Large intestine (tissue), 12 donors: ENCODE measurements at places on chromosomes 13 and 19. TPM values are rescaled to one million over a fixed set of nuclear protein-coding genes. Genes with fewer than 3 reads are reported as not detected.

GRCh38 chr19:50257141-50257540 lies 53.7 kb downstream of the MYH14 start:
- no peak for DNase-seq

The ADM5 gene
- polyA plus RNA-seq = 1.4 TPM

GRCh38 chr19:4456476-4456842 lies 1.1 kb downstream of the UBXN6 start:
- DNase-seq = peak; percentile 48

DNA sequence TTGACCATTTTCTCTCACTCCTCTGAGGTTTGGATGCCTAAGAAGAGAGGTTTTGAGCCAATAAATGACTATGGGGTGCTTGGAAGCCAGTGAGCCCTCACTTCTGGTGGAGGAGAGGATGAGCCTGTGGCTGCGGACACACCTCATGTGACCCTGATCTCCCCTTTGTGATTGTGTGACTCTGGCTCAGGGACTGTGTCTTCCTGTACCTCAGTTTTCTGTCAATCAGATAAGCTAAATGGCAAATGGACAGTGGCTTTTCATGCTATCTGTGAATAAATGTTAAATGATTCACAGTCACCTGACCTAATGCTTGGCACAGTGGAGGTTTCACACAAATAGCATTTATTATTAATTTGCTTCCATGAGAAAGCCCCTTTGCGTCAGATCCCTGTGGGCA lies 2.7 kb downstream of the PSG8 start:
- DNase-seq = no peak

The RAP2A gene
- polyA plus RNA-seq = 19.5 TPM

The ZNF260 gene
- polyA plus RNA-seq = 16.1 TPM

The ISYNA1 gene
- polyA plus RNA-seq = 64.4 TPM

GRCh38 chr19:45670670-45671453 lies 2.8 kb downstream of the GIPR start:
- peak; percentile 55 for DNase-seq

DNA sequence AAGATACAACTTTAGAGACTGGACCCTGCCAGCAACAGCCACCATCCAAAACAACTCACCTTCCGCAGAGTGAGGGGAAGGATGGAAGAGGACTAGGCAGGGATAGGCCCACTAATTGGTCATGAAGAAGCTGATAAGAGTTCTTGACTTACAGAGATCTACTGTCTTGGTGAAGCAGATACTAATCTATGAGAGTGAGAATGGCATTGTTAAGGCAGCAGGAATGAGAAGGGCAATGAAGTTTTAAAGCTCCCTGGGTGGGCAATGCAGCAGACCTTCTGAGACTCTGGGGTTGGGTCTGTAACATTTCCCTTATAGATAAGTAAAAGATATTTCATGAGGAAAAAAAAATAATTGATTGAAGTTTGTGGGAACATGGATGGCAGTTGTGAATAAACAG lies 63.7 kb downstream of the KLF12 start:
- no peak for DNase-seq

DNA sequence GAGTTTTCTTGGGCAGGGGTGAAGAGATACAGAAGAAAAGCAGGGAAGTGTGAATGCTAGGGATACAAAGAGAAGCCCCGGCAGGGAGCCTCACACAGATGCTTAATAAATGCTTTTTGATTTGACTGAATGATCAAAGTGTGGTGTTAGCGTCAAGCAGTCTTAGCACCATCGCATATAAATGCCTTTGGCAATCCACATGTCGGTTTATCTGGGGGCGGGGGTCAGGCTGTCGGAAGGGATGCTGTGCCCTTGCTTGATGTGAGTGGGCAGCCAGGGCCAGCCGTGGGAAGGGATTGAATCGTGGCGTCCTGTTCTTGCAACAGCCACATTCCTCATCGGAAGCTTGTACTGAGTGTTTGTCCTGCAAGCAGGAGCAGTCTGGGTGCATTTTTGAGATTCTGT lies 173.1 kb downstream of the LACC1 start:
- no peak for DNase-seq

DNA sequence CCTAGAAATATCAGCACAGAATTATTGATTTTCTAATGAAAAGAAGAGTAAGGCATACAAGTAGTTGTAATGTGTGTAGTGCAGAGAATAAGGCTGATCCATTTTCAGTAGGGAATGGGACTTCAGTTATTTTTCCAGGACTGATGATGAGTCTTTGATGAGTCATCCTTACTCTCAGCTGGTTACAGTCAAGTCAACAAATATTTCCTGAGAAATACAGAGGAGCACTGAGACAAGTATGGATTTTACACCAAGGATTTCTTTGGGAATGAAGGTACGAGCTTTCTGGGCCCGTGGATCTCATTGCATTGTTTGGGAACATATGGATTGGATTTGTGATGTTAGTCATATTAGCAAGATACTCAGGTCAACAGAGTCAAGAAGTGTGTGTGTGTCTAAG lies 502.7 kb downstream of the FGF9 start:
- DNase-seq = no peak

DNA sequence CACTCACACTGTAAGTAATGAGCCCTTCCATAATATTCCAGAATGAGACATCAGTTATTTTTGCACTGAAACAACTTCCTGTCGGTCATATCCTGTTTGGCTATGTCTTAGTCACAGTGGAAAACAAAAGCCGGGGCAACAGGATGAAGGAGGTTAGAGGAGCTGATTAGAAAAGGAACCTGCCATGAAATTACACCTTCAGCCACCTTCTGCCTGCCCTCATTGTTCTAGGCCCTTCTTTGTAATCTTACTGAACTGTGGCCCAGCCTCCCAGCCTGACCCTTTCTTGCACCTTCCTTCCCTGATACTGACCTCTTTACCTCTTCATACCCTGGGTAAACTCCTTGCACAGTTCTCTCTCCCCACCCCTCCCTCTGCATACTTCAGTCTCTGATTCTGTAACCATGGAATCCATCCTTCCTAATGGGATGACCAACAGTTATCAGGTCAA lies 67.3 kb downstream of the DOCK9 start:
- DNase-seq = no peak

DNA sequence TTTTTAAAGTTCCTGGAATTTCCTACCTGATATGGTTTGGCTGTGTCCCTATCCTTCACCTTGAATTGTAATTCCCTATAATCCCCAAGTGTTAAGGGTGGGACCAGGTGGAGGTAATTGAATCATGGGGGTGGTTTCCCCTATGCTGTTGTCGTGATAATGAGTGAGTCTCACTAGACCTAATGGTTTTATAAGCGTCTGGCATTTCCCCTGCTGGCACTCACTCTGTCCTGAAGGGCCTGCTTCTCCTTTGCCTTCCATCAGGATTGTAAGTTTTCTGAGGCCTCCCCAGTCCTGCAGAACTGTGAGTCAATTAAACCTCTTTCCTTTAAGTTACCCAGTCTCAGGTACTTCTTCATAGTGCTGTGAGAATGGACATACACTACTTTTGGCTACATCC lies 298.7 kb downstream of the HS6ST3 start:
- no peak for DNase-seq

DNA sequence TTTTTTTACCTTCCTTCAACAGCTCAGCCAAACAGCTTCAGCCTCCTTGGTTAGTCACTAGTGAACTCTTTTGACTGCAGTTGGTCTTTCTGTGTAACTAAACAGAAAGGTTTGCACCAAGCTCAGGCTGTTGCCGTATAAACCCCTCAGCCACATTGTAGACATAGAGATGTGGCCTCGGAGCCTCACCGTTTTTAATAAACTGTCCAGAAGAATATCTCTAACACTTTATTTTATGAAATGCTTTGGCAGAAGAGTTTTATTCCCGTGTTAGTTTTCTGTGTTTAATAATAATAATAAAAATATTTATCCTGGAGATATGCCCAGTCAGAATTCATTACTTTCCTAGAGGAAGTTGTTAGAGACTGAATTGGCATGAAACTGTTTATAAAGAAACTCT lies 171.7 kb upstream of the MAB21L1 start:
- DNase-seq = no peak

The TMPRSS9 gene
- 1.9 TPM for polyA plus RNA-seq

The GARRE1 gene
- polyA plus RNA-seq = 22.5 TPM

DNA sequence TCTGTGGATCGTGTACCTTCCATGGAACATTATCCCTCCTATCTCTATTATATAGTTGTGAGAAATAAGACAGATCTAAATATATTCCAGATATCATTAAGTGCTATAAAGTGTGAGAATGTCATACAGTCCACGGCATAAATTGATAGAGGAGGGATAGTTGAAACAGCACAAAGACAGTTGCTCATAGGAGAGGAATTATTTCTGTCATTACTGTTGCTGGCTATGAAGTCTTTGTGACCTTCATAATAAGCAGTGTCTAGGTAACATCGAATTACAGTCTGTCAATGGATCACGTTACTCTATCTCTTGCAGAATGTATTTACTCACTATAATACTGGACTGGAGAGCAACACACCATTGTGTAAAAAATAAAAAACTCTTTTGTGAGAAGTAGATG lies 671.5 kb upstream of the PCDH20 start:
- DNase-seq = no peak

- DNase-seq = no peak
These were observed 42.9 kb upstream of the RAP2A start for GRCh38 chr13:97390941-97391600.

GRCh38 chr13:72504131-72504841 lies 223.1 kb downstream of the MZT1 start:
- no peak for DNase-seq

The BRCA2 gene
- 3.4 TPM for polyA plus RNA-seq

DNA sequence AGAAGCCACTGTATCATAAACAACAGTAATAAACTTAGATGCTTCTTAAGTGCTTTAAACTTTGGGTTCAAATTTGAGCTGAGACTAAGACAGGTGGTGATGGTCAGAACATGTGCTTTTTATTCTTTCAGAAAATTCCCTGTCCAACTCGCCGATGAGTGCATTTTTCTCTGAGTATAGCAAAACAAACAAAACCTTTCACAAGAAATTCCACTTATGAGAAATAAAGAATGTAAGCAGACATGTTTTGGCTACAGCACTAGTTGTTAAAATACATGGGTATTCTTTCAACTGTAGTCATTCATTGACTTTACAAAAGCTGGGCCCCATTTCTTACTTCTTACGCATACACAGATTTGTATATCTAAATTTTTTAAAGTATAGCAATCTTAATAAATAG lies 125.6 kb downstream of the SPRY2 start:
- no peak for DNase-seq

The TMEM161A gene
- 29.0 TPM for polyA plus RNA-seq

- DNase-seq = no peak
These were observed 13.7 kb downstream of the WBP4 start for GRCh38 chr13:41075034-41075433.

DNA sequence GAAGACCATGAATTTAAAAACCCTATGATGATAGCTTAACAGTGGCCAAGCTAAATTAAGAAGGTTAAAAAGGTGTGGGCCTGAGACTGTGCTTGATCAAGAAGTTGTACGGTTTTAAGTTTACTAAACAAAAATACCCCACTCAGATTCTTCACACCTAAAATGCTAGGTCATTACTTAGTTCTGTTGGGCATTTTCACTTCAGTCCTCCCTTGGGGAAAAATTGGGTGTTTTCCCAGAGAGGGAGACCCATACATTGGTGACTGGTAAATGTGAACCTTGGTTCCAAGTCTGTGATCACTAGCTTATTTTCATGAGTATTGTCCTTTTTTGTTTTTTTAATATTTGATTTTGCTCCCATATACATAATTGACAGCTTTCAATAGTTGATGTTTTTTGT lies 44.4 kb downstream of the MTUS2 start:
- DNase-seq = no peak

- DNase-seq = no peak
These were observed 18.0 kb downstream of the PAF1 start for GRCh38 chr19:39372941-39373340.

DNA sequence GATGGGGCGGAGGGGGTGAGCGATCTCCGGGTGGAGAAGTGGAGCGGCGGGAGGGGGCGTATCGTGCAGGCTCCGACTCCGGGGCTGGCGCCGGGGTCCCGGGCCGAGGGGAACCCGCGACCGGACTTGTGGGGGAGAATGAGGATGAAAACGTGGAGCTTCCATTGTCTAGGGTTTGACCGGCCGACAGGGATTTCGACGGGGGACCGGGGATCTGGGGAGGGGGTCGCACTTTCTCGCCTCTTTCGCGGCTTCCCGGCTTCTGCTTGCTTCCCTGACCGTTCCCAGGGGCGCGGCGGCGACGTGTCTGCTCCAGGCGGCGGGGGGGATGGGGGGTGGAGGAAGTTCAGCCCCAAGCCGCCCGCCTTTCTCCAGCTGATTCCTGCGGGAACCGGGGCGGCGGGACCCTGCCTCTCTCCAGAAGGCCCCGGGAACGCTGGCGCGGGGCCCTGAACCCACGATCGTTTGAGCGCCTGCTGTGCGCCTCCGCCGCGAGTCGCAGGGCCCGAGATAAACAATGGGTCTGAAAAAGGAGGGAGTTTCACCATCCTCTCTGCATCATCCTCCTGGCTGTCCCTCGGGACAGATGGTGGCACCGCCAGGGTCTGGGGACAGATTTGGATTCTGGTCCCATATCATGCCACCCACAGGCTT lies 790 bp downstream of the TPM4 start:
- no peak for DNase-seq

The WDR88 gene
- 0.54 TPM for polyA plus RNA-seq

The GFY gene
- polyA plus RNA-seq = not detected

DNA sequence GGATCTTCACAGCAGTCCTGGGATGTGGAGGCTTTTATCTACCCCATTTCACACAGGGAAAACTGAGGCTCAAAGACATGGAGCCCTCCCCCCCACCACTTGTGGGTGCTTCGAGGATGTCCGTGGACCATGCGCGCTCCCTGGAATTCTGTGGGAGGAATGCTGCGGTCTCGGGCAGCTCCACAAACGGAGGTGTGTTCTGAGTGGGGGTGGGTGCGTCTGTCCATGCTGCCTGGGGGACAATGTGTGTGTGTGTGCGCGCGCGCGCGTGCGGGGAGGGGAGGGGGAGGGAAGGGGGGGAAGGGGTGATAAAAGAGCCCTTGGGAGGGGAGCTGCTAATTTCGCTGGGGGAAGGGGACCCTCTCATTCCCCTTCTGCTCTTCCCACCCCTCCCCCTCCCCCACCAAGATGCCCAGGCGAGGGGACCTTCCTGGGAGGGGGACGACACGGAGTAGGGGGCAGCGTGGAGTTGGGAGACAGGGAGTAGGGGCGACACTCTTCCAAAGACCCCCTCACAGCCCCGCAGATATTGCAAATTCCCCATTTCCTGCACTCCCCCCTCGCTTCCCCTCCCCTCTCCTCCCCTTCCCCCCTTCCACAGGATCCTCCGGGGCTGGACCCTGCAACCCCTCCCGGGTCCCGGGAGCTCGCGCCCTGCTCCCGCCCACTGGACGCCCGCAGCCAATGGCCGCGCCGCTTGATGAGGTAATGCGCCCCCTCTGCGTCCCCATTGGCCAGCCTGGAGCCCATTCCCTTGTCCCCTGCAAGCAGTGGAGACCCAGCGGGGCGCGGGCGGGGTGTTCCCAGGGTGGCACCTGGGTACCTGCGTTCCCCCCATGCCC lies 18.9 kb upstream of the ZNRF4 start:
- DNase-seq = peak; percentile 35

The ADGRE2 gene
- 1.2 TPM for polyA plus RNA-seq

The STARD13 gene
- polyA plus RNA-seq = 15.4 TPM

- peak; percentile 93 for DNase-seq
These were observed 26.3 kb downstream of the DCAF15 start for GRCh38 chr19:13978351-13979243.
